Sigmoid colon (tissue), 7 donors: ENCODE measurements at places on chromosomes 7 and 10.

DNA sequence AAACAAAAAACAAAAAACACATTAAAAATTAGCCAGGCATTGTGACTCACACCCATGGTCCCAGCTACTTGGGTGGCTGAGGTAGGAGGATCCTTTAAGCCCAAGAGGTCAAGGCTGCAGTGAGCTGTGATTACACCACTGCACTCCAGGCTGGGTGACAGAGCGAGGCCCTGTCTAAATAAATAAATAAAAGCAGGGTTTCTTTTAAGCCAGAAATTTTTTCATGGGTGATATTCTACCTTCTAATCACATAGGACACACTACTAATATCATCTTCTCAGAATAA is 14.2 kb upstream of the SVIL start:
- no peak for DNase-seq

- peak; percentile 99 for DNase-seq
Measured at GRCh38 chr10:102743588-102744373, at the start of gene WBP1L. Gene WBP1L, plus strand, starts transcription at chr10:102743948. Its CDS starts 106 bp downstream, at chr10:102744054.

GRCh38 chr7:137342828-137343261 is 688 bp downstream of the PTN start:
- no peak for DNase-seq

GRCh38 chr10:120989279-120989678 is 138.1 kb downstream of the WDR11 start:
- no peak for DNase-seq

GRCh38 chr7:104296900-104297299 is 31.5 kb upstream of the LHFPL3 start:
- DNase-seq: no peak

GRCh38 chr10:71197955-71198354 is 14.4 kb upstream of the UNC5B start:
- no peak for DNase-seq

DNA sequence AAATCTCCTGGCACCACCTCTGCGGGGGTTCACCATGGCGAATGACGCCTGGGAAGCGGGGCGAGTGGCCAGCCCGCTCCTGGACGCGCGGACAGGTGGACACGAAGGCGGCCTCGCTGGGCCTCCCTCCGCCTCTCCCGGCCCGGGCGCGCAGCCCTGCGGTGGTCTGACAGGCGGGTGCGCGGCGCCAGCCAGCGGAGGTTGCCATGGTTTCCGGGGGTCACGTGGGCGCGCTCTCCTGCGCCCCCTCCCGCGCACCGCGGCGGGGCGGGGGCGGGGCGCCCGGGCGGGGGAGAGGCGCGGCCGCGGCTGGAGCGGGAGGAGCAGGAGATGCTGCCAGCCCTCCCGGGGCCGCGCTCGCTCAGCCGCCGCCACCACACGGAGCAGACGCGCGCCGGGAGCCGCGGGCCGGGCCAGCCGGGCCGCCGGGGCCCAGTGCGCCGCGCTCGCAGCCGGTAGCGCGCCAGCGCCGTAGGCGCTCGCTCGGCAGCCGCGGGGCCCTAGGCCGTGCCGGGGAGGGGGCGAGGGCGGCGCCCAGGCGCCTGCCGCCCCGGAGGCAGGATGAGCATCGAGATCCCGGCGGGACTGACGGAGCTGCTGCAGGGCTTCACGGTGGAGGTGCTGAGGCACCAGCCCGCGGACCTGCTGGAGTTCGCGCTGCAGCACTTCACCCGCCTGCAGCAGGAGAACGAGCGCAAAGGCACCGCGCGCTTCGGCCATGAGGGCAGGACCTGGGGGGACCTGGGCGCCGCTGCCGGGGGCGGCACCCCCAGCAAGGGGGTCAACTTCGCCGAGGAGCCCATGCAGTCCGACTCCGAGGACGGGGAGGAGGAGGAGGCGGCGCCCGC is at the start of gene PRKAR2B:
TSS of gene PRKAR2B (plus strand) at position 359 of the 848 bp plus-strand sequence. CDS start at position 562, 203 bp downstream.
- DNase-seq: peak; percentile 89

GRCh38 chr10:78648256-78648860 is 420.4 kb upstream of the ZMIZ1 start:
- DNase-seq: no peak

- no peak for DNase-seq
Measured at GRCh38 chr7:130750755-130751154, 16.7 kb upstream of the KLF14 start.

- DNase-seq: no peak
Measured at GRCh38 chr7:77458786-77459185, 42.6 kb upstream of the GSAP start.

- no peak for DNase-seq
Measured at GRCh38 chr7:129665013-129665401, 53.5 kb downstream of the NRF1 start.

GRCh38 chr7:128003787-128004186 is 27.4 kb downstream of the LRRC4 start:
- DNase-seq: no peak

GRCh38 chr7:139403601-139404000 is 43.9 kb downstream of the LUC7L2 start:
- DNase-seq: no peak

DNA sequence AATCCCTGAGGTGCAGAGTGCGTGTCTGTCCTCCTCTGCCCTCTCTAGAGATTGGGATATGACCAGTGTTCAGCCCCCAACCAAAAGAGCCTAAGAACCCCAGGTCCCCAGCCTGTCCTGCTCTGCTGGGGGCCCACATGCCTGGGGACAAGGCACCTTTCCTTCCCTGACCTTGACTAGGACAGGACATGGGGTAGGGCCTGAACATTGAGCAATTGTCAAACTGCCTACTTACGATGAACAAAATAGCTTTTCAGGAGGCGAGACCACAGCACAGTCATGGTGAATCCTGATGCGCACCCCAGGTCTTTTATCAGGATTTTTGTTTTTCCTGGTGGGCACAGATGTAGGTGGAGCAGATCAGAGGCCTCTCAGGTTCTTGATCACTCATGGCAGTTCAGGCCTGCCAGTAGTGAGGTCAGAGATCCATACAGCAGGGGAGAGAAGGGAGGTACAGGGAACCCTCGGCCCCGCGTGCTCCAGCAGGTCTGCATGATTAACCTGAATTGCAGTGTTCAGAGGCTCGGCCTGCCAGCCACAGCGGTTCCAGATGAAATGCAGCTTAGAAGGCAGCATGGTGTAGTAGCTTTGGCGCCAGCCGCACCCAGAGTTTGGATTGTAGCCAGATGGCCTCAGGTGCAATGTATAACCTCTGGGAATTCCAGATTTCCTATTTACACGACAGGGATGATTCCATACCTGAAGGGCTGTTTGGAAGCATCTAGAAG is 191.3 kb downstream of the CUX1 start:
- DNase-seq: no peak

DNA sequence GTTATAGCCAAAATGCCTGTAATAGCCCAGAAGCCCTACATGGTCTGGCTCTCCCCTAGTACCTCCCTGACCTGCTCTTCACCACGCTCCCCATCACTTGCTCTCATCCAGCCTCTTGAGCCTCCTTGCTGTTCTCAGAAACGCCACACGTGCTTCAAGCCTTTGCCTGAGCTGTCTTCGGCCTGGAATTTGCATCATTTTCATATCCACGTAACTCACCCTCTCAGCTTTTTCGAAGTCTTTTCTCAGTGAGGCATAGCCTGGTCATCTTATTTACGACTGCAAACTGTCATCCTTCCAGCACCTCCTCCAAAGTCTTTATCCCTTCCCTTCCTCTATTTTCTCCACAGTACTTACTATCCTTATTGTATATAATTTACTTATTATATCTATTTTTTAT is 151.0 kb upstream of the AHR start:
- DNase-seq: no peak

DNA sequence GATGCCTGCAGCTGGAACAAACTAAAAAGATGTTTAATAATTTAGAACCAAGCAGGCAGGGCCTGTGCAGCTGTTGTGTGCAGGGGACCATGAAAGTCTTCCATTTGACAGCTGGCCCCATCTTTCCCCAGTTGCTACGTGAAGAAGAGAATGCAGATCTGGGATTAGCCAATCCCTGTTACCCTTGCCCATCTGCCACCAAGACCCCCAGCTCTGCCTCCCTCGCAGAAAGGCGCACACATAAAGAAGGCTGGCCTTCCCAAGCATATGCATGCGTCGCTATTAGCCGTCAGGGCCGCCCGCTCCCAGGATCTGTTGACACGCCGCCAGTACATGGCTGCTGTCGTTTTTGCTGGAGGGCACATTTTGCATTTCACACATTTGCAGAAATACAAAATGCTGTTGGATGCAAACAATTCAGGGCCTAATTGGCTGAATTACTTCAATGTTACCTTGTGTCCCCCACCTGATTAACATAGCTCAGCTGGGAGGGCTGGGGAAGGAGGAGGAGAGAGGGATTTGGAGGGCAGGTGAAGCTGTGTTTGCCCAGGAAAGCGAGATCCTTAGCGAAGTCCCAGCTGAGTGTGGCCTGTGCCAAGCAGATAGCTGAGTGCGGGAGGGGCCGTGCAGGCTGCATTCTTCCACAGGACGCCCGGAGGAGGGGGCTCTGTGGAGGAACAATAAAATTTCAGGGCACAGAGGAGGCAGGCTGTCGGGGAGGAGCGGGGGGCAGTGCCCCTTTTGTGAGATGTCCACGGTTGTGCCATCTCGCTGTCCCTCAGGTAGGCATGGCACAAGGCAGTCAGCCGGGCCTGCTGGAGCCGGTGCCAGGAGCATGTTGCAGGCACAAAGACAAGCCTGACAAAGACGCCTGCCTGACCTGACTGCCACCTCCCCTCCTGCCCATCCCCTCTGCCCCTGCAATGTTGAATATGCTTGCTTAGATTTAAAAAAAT is 443.0 kb upstream of the MKI67 start:
- DNase-seq: no peak

- peak; percentile 42 for DNase-seq
Measured at GRCh38 chr10:101771380-101771779, 4.5 kb downstream of the FGF8 start.

DNA sequence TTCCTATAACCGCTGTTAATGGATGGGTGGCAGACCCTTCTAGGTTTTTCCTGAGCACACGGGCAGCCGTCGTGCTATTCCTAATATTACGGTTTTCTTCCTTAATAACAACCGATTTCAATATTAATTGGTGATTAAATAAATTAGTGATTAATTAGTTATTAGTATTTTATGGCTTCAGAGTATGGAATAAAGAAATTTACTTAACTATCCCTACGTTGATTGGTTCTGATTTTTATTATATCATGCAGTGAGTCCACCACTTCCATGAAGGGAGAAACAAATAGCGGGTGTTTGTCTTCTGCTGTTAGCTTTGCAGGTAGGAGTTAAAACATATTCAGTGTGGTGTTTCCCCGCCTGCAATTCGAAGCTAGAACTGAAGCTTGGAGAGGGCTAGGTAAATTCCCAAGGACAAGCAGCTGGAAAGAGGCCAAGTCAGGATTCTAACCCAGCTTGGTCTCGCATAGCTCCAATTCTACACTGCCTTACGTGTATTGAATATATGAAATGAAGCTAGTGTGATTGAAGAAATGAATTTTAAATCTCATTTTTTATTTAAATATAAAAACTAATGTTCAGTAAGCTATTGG is 928 bp upstream of the CSTF2T start:
- no peak for DNase-seq

DNA sequence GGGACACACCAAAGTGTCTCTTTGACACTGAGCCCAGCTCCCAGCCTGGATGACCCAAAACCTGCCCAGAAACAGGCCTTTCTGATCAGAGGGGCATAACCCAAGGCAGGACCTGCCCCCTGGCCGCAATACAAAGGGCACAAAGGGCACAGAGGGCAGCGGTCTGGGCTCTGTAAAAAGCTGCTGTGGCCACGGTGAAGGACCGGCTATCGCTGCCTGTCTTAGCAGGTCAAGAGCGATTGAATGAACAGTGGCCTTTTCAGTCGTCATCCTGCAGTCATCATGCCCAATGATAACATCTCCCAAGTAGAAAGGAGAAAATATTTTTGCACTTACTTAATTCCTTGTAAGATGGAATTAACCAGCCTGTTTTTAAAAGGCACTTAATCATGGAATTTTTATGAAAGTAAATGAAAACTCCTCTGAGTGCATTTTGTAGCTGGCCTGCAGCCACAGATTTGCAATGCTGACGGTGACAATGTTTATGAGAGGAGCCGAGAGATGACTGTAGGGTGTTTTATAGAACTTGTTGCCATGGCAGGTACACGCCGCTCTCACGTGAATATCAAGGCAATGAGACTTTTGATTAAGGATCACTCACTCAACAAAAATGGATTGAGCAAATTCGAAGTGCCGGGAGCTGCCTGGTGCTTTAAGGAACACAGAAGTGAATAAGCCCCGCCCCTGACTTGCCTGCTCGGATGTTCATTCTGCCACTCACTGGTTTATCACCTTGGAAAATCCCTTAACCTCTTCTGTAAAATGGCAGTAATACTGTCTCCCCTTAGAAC is 47.3 kb upstream of the BHLHA15 start:
- DNase-seq: no peak

GRCh38 chr7:82697897-82698296 is 254.3 kb upstream of the CACNA2D1 start:
- no peak for DNase-seq

DNA sequence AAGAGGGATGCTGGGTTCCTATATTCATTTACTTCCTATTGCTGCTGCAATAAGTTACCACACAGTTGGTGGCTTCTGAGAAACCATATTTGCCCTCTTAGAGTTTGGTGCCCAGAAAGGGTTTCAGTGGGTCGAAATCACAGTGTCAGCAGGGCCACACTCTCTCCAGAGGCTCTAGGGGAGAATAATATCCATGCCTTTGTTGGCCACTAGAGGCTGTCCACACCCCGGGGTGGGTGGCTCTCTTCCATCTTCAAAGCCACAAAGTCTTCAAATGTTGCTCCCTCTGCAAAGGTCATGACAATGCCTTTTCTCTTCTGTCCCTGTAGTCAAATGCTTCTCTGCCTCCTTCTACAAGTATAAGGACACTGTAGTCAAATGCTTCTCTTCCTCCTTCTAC is 989.4 kb downstream of the CCSER2 start:
- no peak for DNase-seq

- DNase-seq: no peak
Measured at GRCh38 chr7:100682991-100683658, 9.6 kb downstream of the GNB2 start.

- DNase-seq: no peak
Measured at GRCh38 chr10:74174521-74174920, 23.5 kb downstream of the ADK start.

DNA sequence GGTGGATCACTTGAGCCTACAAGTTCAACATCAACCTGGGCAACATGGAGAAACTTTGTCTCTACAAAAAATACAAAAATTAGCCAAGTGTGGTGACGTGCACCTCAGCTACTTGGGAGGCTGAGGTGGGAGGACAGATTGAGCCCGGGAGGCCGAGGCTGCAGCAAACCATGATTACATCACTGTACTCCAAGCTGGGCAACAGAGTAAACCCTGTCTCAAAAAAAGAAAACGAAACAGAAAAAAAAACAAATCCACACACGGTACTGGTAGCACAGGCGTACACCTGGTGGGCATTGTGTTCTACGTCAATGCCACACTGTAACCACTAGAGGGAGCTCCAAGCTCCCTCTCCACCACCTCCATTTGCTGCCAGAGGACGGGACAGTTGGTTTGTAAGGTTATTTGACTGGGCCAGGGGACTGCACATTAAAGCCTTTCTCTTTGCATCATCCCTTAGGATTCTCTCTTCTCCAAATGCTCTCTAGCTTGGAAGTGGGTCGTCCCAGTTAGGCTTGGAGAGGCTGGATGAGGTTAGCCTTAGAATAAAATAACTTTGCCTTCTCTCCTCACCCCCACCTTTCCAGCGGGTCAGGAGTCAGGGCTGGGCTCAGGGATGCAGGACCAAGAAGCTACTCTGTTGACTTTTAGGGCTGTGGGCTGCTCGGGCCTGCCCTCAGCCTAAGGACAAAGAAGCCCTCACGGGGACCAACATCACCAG is 130.8 kb downstream of the SORBS1 start:
- peak; percentile 86 for DNase-seq

- DNase-seq: no peak
Measured at GRCh38 chr7:21198921-21199320, 229.0 kb upstream of the SP4 start.

- DNase-seq: no peak
Measured at GRCh38 chr10:101895781-101896180, 52.2 kb upstream of the KCNIP2 start.
